Liver (tissue), 10 donors: ENCODE measurements at places on chromosomes 7 and 10.

GRCh38 chr10:62248465-62248864, 20.2 kb downstream of the RTKN2 start:
- DNase-seq, result no peak

GRCh38 chr10:86648704-86649427, 5.5 kb upstream of the OPN4 start:
- DNase-seq, result peak; percentile 28

DNA sequence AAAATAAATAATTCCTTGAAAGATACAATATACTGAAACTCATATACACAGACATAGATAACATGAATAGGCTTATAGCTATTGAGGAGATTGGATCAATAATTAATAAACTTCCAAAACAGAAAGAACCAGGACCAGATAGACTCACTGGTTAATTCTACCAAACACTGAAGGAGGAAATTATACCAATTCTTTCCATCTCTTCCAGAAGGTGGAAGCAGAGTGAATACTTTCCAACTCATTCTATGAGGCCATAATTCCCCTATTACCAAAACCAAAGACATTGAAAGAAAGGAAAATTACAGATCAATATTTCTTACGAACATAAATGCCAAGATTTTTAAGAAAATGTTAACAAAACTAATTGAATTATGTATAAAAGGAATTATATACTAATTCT, 624.8 kb upstream of the LRRTM3 start:
- DNase-seq, result no peak

- no peak for DNase-seq
Measured at GRCh38 chr7:5050676-5051075, 5.0 kb downstream of the RBAK start.

GRCh38 chr10:17836942-17837341, 27.8 kb downstream of the MRC1 start:
- no peak for DNase-seq

DNA sequence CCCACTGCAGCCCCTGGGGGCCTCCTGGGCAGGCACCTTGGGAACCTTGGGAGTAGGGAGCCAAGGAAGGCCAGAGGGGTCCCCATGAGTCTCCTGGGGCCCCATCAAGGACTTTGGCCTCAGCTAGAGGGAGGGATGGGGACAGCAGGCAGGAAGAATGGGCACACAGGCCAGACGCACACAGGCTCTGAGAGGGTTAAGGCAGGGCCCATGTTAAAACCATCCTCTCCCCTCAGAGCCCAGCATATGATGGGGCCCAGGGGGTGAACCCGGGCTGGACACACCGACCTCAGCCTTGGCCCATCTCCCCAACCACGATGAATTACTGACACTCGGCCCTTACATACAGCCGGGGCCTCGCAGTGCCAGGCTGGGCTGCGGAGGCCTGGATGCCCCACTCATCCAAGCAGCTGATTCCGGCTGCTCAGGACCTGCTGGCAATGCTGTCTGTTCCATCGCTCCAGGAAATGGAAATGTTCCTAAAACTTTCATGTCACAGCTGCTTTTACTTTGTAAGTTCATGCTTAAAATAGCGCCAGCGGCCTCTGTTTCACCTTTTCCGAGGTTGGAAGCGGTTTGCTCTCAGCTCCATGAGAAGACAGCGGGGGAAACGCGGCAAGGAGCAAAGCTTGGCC, 17.3 kb upstream of the INPP5A start:
- no peak for DNase-seq
